ENCODE measurements at places on chromosomes 1 and 21.

GRCh38 chr1:116874733-116875249 lies 34.9 kb upstream of the PTGFRN start:
- peak; percentile 16 for DNase-seq

GRCh38 chr21:29371464-29371863 lies 72.7 kb downstream of the BACH1 start:
- DNase-seq, result no peak

- DNase-seq, result no peak
Observed at GRCh38 chr21:32364387-32364786, 28.4 kb downstream of the URB1 start.

DNA sequence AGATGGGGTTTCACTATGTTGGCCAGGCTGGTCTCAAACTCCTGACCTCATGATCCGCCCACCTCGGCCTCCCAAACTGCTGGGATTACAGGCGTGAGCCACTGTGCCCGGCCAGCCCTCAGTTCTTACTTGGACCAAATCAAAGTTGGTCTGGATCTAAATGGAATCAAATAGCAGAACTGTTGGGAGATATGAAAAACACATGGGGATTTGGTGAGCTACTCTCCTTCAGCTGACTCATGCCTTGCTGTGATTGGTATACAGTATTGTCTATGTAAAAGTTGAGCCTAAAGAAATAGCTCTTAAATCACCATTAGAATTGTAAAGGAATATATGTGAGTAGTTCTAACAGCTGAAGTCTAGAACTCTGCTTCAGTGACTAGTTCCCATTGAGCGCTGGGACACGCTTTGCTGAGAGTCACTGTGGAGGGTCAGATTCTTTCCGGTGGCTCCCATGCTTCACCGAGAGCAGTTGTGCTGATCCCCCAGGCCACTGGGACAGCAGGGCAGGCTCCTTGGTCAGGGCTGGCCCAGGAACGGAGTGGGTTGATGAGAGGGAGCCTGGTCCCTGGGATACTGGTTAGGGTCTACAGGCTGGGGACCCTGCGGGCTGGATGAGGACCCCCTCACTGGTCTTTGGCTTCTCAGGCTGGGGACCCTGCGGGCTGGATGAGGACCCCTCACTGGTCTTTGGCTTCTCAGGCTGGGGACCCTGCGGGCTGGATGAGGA lies 14.0 kb downstream of the PKNOX1 start:
- peak; percentile 48 for DNase-seq

DNA sequence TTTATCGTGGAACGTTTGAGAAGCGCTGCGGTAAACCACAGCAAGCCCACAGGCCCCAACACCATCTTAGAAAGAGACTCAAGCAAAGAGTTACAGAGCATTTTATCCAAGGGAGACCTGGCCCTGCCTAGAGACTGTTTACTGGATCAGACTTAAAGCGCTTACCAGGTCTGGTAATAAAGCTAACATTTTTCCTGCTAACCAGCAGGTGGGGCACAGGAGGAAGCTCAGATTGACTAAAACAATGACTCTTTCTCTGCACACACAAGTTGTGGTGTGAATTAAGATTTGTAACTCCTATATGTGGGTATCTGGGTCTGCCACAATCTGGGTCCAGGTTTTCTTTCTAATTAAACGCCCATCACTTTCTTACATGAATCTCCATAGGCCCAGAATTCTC lies 136.5 kb upstream of the ETS2 start:
- peak; percentile 39 for DNase-seq

DNA sequence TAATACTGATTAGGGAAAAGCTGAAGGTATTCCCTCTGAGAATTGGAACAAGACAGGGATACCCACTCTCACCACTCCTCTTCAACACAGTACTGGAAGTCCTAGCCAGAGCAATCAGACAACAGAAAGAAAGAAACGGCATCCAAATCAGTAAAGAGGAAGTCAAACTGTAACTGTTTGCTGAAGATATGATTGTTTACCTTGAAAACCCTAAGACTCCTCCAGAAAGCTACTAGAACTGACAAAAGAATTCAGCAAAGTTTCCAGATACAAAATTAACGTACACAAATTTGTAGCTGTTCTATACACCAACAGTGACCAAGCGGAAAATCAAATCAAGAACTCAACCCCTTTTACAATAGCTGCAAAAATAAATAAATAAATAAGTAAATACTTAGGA lies 78.6 kb downstream of the EXTL2 start:
- DNase-seq, result no peak

GRCh38 chr1:89703469-89703868 lies 70.5 kb downstream of the LRRC8C start:
- no peak for DNase-seq

DNA sequence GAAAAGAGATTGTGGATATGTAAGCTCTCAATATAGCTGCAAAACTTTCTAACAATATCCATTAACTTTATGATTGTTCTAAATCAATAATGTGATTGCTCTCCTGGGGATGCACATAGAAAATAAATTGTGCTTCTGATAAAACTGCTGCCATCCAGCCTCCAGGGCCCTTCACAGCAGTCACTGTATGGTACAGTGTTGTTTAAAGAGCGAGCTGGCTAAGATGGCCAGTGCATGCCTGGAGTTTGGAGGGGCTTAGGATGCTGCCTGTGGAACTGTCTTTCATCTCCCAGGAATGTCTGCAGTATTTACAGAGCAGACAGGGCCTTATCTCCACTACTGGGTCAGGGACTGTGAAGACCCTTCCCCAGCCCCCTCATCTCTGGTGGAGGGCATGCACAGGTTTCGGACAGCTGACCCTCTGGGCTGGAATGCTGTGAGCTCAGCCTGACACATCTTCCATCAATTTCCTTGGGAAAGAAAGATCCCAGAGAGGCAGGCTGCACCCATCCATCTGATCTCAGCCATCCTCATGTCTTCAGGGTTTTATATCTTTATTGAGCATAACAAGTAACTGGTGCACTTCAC lies 137.0 kb downstream of the PLPP3 start:
- DNase-seq, result no peak

DNA sequence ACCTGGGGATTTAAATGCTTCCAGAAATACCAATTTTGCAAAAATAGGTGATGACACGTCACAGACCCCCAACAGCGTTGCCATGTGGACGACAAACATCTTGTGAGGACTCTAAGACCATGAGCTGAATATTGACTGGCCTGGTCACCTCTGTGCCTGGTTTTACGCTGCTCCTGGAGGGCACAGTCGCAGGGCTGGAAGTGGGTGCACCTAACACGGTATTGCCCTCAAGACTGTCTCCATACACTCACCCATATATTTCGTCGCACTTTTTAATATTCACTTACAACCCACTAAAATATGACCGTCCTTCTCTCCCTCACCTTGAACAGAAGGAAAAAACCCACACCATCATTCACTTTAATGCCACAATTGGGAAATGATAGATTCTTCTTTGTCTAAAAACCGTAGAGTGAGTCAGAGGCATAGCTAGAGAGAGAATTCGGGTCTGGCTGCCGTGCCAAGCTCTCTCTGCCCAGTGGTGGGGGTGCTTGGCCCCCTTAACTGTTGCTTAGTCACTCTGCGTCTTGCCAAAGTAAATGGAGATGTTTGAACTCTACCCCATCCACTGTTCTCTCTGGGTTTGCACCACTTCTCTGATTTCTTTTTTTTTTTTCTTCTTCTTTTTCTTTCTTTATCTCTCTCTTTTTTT lies 40.8 kb upstream of the UTS2 start:
- peak; percentile 78 for DNase-seq

DNA sequence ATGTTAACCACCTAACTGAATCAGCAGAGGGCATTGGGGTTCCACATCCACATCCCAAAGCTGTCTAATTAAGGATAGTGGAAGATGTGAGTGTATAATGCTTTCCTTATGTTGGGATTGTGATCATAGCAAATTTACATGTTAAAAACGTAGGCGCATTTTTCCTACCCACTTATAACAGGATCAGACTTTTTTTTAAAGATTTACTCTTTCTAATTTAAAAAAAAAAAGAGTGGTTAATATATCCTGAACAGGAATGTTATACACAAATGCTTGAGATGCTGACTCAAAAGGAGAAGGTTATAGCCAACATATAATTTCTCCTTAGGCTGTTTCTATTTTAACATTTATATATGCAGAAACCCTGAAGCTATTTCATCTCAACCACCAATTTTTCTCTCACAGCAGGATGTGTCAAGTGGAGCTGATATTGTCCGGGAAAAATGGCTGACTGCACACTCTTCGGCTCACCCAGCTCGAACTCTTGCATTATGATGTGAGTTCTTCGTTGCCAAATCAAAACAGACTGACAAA lies 40.3 kb downstream of the RGS5 start:
- peak; percentile 87 for DNase-seq

GRCh38 chr1:222996310-222996975 lies 146.6 kb downstream of the TLR5 start:
- no peak for DNase-seq

GRCh38 chr1:51679435-51679834 lies 62.5 kb downstream of the OSBPL9 start:
- peak; percentile 44 for DNase-seq

DNA sequence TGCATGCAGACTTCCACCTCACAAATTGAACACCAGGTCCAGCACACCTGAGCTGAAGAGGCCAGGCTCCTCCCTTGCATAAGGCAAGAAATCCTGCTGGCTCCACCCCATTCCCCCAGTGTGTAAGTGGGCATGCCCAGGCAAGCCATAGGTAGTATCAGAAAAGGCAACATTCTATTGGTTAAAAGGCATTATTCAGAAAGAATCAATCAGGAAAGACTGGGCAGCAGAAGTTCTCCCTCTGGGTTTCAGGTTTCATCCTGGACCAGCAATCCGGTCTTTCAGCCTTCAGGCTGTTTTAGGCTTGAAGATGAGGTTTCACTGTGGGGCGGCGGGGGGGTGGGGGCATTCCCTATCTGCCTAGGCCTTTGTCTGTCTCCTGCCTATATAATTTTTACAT lies 42.0 kb upstream of the LHX8 start:
- DNase-seq, result no peak

DNA sequence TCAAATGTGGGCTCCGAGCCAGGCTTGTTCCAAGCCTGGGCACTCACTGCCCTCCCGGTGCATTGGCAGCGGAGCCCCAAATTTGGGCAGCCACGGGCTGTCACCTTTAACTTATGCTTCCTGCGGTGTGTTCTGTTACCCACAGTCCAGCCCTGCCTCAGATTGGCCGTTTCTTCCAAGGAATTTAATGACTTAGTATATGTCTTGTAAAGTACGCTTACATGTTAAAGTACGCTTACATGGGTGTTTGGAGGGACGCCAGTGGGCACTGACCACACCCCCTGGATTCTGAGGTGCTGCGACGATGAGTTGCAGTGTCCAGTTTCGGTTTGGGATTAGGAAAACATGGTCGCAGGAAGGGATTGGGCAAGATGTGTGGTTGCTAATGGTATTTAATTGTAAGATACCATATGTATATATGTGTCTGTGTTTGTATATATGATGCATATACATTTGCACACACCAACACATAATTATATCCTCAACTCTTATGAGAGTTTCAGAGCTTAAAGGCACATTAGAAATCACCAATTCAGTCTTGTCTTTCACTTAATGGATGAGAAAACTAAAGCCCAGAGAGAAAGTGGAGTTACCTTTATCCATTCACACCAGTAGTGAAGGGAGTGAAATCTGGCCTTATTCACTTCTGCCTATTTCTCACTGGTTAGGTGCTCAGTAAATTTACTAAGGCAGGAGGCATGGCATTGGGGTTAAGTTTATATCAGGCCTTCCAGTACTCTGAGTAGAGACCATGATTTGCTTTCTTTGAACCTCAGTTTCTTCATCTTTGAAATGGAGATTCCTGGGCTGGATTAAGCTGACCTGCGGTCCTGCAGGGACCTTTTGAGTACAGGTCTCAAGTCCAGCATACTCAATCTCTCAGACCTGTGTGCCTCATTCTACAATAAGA lies 1.0 kb downstream of the SMYD2 start:
- DNase-seq, result peak; percentile 47

DNA sequence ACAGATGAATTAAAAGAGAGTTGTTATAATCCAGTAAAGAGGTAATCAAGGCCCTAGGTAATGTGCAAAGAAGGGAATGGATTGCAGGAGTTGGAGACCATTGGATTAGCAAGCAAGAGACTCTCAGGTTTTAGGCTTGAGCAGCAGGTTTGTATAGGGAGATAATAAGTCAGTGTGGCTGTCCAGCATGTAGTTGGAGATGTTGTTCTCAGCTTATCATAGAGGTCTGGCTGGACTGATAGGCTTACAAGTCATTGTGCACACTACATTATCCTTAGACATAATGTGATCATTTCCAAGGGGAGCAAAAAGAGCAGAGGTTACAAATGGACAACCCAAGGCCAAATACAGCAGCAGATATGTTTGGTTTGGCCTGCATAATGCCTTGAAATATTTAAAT lies 45.9 kb upstream of the SAMD13 start:
- no peak for DNase-seq

- DNase-seq, result no peak
Observed at GRCh38 chr1:6392809-6393399, 663 bp downstream of the ACOT7 start.

DNA sequence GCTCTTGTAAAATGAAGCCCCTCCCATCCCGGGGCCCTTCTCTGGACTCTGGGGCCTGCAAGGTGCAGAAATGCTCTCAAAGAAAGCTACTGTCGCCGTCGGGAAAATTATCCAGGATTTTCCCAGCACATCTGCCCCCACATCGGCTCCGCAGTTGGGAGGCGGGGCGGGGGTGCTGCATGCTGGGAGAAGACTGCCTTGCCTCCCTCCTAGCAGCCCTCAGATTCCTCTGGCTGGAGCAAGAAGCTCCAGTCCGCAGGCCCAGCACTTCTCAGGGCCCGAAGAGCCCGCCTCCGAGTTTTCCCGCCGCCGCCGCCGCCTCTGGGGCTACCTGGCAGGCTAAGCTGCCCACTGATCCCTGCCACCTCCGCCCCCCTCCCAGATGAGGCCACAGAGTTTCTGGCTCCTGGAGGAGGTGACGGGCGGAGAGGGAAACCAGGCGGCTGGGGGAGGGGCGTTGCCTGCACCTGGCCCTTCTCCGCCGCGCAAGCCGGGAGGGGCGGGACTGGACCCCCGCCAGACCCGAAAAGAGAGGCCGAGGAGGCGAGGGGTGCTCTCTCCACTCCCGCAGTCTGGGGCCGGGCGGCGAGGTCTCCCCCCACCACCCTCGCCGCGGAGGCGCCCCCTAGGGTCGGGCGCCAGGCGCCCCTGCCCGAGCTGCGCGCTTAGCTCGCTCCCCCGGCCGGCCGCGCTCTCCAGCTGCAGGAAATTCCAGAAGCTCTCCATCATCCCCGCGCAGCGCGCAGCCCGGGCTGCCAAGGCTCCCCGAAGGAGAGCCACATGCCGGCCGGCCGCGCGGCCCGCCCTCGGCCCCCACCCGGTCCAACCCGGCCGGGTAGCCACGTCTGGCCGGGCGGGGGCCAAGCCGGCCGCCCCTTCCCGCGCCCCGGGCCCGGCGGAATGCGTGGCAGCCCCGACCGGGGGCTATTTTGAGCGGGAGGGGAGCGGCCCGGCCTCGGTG lies 28.8 kb downstream of the AHDC1 start:
- peak; percentile 74 for DNase-seq

- DNase-seq, result peak; percentile 89
Observed at GRCh38 chr1:186785503-186785902, 43.2 kb upstream of the PLA2G4A start.

- DNase-seq, result no peak
Observed at GRCh38 chr1:34037109-34037508, 127.9 kb downstream of the CSMD2 start.

DNA sequence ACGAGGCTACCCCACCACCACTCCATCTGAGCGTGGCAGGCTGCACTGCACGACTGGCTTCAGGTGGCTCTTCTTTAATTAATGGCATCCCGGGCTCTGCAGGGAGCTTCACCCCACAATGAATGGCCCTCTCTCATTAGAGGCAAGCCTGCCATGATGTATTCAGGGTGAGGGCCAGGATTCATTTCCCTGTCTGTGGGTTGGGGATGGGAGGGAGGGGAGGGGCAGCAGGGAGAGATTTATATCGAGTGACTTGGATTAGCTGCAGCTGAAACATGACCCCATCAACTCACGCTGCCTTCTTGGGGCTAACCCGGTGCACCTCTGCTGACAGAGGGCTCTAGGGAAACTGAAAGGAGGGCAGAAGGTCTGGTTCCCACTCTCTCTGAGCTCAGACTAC lies 54.2 kb downstream of the ERI3 start:
- no peak for DNase-seq

Data from amniotic epithelial cell (primary cell).